Myocyte (in vitro differentiated cells): ENCODE measurements at places on chromosomes 5 and 9.
A peak's percentile ranks its signal among the peaks of the same experiment; 100 is the strongest.

DNA sequence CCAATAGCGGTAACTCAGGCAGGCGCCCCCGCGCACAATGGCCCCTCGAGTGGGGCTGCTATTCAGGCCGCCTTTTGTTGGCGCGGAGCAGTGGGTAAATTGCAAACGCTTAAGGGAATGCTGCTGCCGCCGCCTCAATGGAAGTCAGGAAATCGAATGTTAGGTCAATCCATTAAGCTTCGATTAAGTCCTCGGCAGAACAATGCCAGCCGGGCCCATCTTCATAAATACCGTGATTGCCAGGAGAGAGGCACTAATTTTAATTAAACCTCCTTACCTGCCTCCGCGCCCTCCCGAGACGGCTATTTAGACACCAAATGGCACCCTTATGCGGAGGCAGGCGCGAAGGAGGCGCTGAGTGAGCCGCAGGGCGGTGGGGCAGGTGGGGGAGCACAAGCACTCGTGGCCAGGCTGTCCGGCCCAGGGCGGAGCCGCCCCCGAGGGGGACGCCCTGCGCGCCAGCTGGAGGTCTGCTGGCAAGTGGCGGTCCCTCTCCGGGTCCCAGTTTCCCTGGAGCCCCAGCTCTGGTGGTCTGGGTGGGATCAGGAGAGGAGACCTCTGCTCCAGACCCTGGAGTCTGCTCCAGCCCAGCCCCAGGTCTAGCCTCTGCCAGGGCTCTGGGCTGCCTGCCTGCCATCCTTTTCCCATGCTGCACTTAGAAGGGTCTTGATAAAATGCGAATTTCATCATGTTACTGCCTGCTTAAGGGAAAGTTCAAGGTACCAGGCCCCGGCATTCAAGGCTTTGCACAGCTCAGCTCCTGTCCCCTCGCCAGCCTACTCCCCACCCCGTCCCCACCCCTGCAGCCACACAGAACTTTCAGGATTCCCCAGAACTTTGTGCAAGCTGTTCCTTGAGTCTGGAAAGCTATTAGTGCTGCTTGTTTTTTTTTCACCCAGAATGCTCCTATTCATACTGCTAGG lies 19.7 kb downstream of the NR5A1 start:
- DNase-seq: no peak

- DNase-seq: no peak
Measured at GRCh38 chr5:77437194-77437593, 54.9 kb downstream of the WDR41 start.

DNA sequence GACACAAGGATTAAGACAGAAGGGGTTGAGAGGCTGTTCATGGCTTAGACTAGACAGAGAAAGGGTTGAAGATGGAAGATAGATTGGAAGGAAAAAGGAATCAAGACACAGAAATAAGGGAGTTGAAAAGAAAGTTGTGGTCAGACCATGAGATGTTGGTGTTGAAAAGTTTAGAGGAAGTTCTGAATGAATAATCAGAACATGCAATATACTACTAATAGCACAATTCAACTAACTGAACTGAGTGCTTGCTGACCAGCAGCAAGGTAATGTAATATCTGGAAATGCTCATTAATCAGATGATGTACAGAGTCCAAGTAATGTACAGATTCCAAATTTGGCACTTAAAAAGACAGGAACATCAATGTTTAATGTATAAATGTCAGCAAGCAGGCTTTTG lies 10.6 kb upstream of the NNT start:
- DNase-seq: no peak

DNA sequence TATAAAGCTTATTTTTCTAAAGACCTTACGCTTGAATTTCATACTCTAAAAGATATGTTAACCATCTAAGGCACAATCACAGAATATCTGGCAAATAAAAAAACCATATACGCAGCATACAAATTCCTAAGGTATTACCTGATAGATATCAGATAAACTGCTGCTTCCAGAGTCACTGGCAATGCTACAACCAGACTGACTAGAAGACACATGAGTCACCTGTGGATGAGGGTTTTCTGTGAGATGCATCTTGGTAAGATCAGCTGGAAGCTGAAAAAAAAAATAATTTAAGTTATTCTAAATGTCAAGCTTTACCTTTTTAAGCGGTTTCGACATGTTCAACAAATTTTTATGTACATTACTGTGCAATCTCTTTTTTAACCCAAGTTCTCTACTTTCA lies 113.8 kb downstream of the RAPGEF6 start:
- DNase-seq: no peak

DNA sequence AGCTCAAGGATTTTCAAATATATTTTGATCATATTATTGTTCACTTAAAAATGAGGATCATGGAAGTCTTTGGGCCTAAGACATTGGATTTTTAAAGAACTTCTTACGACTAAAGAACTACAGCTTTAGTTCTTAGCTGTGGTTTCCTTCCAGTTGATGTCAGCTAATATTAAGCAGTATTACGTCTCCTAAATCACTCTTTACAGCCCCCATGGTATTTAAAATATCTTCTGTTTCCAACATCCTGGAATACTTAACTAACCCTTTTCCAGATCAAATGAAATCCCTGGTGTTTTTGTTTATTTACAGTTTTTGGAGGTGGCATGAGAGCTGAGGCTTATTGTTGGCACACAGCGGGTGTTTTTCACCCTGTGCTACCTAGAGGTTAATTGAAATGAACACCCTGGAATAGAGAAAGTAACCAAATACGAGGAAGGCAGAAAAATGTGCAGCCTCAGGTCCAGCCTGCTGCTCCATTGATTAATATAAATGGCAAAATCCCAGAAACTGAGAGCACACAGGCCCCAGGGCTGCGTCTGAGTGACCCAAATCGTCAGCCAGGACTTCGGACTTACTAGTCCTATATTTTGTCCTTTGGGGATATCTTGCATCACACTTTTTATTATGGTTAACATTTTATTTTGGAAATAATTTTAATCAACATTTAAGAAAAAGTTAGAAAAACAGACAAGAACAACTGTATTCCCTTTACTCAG lies 52.3 kb upstream of the ICE1 start:
- DNase-seq: no peak

- peak; percentile 64 for DNase-seq
Measured at GRCh38 chr5:74766418-74766848, 484 bp downstream of the GFM2 start.

DNA sequence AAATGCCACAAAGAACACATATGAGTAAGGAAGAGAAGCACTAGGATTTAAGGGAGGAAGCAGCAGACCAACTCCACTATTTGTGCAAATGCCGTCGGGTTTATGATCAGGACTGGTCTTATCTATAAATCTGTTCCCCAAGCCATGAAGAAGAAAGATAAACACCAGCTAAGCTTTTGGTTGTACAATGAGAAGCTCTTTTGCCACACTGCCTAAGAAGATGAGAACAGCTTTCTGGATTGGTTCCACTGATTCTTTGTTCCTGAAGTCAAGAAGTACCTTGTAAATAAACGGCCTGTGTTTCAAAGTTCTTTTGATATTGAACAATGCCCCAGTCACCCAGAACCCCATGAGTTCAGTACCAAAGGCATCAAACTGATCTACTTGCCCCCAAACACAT lies 93.9 kb downstream of the RFX3 start:
- DNase-seq: no peak

- DNase-seq: no peak
Measured at GRCh38 chr5:170632266-170632984, 128.6 kb downstream of the KCNIP1 start.
